Jurkat, Clone E6-1 (cell line): ENCODE measurements at places on chromosomes 1 and 21.
A peak's percentile ranks its signal among the peaks of the same experiment; 100 is the strongest.

GRCh38 chr1:195195423-195196057, 1412.7 kb downstream of the KCNT2 start:
- DNase-seq: peak; percentile 71

DNA sequence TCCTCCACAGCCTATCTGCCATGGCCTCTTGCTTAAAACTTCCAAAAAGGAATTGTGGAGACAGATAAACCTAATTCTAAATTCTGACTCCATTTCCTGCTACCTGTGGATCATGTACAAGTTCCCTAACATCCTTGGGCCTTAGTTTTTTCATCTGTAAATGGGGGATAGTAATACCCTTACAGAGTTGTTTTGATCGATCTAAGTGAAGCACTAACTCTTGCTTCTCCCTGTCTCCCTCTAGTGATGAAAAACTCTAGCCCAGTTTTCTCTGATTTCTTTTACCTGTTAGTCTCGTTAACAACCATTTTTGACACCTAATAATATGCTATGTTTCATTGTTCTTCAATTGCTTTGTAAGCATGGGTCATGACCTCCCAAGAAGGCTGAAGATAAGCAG, 65.9 kb downstream of the TM2D1 start:
- DNase-seq: no peak

GRCh38 chr1:5311147-5311546, 656.7 kb downstream of the AJAP1 start:
- no peak for DNase-seq

- peak; percentile 67 for DNase-seq
These were observed 1.7 kb upstream of the JUN start for GRCh38 chr1:58785442-58786058.

- no peak for DNase-seq
These were observed 805 bp downstream of the NRIP1 start for GRCh38 chr21:15063814-15064575.

- DNase-seq: no peak
These were observed 27.7 kb downstream of the PADI3 start for GRCh38 chr1:17276568-17276967.

DNA sequence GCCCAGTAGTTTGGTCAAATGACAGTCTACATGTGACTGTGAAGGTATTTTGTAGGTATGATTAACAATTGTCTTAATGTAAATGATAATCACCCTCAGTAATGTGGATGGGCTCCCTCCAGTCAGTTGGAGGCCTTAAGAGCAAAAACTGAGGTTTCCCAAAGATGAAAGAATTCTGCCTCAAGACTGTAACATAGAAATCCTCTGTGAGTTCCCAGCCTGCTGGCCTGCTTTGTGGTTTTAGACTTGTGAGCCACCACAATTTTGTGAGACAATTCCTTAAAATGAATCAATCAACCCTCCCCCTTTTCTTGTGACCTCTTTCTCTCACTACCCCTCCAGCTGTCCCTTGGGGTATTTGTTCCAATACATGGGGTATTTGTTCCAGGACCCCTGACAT, 226.4 kb upstream of the DPYD start:
- DNase-seq: no peak

GRCh38 chr1:200668514-200669313, 993 bp downstream of the DDX59 start:
- no peak for DNase-seq
